ENCODE measurements at places on chromosomes 3 and 15. TPM values are rescaled to one million over a fixed set of nuclear protein-coding genes. Genes with fewer than 3 reads are reported as not detected.
A peak's percentile ranks its signal among the peaks of the same experiment; 100 is the strongest.

DNA sequence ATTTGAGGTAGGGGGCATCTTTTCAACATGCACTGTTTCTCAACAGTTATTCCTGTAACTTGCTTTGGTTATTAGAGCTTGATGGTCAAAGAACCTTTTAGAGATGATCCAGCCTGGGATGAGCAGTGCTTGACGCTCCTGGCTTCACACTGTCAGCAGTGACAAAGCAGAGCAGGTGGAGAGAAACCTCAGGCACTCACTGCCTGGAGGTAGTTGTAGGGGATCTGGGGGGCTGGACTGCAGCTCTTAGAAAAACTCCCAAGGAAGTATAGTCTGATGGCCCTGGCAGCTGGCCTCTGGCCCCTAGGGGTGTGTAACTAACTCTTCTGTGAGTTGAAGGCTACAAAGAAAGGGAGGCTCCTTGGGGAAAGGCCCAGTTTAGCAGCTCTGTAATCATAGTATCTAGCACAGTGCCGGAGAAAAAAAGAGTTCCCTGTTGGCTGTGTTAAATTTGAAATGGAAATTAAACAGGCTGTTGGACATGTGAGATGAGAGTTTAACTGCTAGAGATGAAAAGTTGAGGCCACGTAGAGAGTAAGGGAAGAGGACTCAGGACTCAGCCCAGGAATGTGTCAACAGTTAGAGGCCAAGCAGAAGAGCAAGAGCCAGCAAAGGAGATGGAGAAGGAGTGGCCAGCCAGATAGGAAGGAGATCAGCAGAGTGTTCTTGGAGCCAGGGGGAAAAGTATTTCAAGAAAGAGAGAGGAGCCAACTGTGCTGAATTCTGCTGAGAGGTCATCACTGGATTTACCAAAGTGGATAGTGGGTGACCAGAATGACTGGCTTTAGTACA lies 14.2 kb downstream of the OXNAD1 start:
- no peak overlapping the region for H3K27ac ChIP-seq
- peak; percentile 48 for DNase-seq
- peaks cover 3% of the 10 kb centered on the region for H3K4me1 ChIP-seq
- H3K36me3 ChIP-seq: peaks cover 28% of the 10 kb centered on the region
- no peak overlapping the region for H3K4me3 ChIP-seq

DNA sequence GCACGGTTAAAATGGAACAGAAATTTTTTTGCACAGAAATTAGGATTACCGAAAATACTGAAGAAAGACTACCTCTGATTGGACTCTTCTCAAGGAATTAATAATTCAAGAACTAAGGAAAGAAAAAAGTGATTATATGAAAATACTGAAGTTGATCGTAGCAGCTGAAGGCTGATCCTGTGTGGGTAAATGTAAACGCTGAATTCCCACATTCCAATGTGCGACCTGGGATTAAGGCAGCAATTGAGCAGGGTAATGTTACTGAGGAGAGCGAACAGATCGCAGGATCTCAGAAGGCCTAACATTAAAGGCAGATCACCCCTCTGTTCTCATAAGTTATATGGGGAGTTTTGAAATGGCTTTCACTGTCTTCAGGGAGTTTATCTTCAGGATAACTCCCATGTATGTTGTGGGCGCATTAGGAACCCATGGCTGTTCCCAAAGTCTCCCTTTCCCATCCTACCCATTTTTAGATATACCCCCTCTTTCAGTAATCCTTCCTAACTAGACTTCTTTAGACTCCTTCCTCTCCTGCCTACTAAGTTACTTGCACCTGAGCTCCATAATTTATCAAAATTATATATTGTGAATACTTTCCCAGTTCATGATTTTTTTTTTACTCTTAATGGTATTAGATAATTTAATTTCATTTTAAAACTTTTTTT lies 1.0 kb upstream of the UBL7 start:
- peak overlapping the region; percentile 94 for H3K27ac ChIP-seq
- H3K36me3 ChIP-seq: peaks cover 20% of the 10 kb centered on the region
- peak overlapping the region; percentile 94 for H3K4me3 ChIP-seq
- H3K27me3 ChIP-seq: no peaks in the 10 kb centered on the region
- DNase-seq: no peak
- H3K4me1 ChIP-seq: peaks cover 39% of the 10 kb centered on the region

DNA sequence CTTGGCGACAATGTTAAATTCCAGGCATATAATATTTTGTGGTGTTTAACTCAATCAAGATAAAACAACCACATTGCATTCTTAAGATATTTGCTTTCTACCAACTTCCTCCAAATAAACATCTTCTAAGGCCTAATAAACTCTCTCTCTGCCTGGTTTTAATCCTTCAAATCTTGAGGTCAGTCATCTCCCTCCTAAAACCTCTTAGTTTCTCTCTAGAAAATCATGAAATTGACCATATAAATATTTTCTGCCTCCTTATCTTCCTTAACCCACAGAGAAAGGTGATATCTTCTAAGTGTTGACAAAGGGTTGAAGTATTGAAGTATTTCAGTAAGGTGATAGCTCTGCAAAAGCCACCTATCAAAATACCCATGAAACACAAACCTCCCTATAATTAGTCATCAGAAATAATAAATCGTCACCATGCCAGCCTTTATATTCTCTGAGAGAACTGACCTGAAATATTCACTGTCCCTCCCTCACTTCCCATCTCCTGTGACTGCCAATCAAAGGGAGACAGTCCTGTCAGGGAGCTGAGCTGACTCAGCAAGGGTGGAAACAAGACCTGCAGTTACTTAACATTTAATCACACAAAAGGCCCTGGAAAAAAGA lies 1261.1 kb downstream of the ROBO1 start:
- H3K36me3 ChIP-seq: no peaks in the 10 kb centered on the region
- no peak for DNase-seq
- H3K27ac ChIP-seq: no peak overlapping the region
- H3K27me3 ChIP-seq: no peaks in the 10 kb centered on the region

GRCh38 chr15:100787567-100788417 lies 91.8 kb upstream of the ALDH1A3 start:
- peaks cover 9% of the 10 kb centered on the region for H3K27me3 ChIP-seq
- peak; percentile 45 for DNase-seq
- H3K4me1 ChIP-seq: no peaks in the 10 kb centered on the region
- H3K27ac ChIP-seq: no peak overlapping the region

DNA sequence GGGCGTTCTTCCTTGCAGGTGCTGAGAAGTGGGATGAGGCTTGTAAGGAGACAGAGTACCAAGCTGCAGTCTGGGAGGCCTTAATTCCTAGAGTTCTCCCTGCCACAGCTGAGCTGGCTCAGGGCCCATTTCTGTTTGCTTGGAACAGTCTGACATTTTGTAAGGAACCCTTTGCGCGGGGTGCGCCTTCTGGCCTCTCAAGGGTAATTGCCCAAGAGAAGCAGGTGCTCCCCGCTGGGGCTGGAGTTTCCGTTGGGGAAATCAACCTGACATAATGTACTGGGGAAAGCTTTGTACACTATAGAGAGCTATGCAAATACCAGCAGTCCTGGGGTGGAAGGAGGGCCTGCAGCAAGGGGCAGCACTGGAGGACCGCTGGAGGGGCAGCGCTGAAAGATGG lies 83.6 kb downstream of the HMG20A start:
- H3K4me1 ChIP-seq: peaks cover 18% of the 10 kb centered on the region
- no peak overlapping the region for H3K4me3 ChIP-seq
- DNase-seq: no peak
- no peaks in the 10 kb centered on the region for H3K27me3 ChIP-seq

GRCh38 chr3:113783980-113784379 lies 37.1 kb downstream of the ATP6V1A start:
- peak overlapping the region; percentile 68 for H3K27ac ChIP-seq
- peaks cover 7% of the 10 kb centered on the region for H3K4me1 ChIP-seq
- DNase-seq: no peak
- H3K27me3 ChIP-seq: no peaks in the 10 kb centered on the region

DNA sequence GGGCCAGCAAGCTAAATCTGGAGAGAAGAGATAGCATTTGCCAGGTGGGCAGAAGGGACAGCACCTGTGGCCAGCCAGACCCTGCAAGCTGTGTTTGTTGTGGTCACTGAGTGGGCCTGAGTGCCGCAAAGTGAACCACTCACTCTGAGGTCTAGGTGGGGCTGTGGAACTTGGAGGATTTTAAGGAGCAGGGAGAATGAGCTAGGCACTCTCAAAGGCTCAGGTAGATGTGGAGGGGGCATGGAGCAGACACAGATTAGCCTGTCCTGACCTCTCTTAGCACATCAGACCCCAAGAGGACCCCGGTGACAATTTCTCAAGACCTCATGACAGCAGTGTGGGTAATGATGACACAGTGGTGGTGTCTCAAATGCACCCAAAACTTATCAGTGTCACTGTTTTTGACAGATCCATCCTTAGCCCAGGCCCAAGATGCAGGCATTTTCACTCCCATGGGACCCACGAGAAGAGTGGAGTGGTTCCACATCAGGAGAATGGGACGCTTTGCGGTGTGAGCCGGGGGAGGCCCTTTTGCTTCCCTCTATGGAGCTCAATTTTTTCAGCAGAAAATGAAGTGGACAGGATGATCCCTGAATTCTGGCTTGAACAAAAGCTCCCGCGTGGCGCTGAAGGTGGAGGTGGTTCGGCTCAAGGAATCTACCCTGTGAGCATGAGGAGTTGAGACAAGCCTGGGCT lies 43.8 kb upstream of the TLE3 start:
- peak overlapping the region; percentile 59 for H3K27ac ChIP-seq
- no peaks in the 10 kb centered on the region for H3K36me3 ChIP-seq
- peaks cover 42% of the 10 kb centered on the region for H3K27me3 ChIP-seq
- peaks cover 28% of the 10 kb centered on the region for H3K4me1 ChIP-seq
- no peak for DNase-seq

GRCh38 chr15:85743392-85744055 lies 51.2 kb downstream of the KLHL25 start:
- peaks cover 2% of the 10 kb centered on the region for H3K4me1 ChIP-seq
- no peak overlapping the region for H3K4me3 ChIP-seq
- no peak for DNase-seq
- H3K36me3 ChIP-seq: peaks cover 49% of the 10 kb centered on the region
- H3K27ac ChIP-seq: no peak overlapping the region
- H3K27me3 ChIP-seq: no peaks in the 10 kb centered on the region

- no peak for DNase-seq
- peaks cover 41% of the 10 kb centered on the region for H3K36me3 ChIP-seq
- H3K4me1 ChIP-seq: peaks cover 20% of the 10 kb centered on the region
- H3K27ac ChIP-seq: peak overlapping the region; percentile 75
- no peak overlapping the region for H3K4me3 ChIP-seq
These were observed 9.6 kb downstream of the EMC3 start for GRCh38 chr3:9976721-9977709.

DNA sequence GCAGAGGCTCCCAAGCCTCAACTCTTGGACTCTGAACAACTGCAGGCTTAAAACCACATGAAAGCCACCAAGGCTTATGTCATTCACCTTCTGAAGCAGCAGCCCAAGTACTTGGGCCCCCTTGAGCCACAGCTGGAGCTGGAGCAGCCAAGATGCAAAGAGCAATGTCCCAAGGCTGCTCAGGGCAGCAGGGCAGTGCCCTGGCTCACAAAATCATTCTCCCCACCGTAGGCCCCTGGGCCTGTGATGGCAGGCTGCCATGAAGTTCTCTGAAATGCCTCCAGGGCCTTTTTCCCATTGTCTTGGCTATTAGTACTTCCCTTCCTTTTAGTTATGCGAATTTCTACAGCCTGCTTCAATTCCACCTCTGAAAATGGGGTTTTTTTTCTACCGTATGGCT lies 83.4 kb downstream of the DCLK3 start:
- H3K4me1 ChIP-seq: no peaks in the 10 kb centered on the region
- no peak for DNase-seq
- H3K27ac ChIP-seq: no peak overlapping the region
- H3K27me3 ChIP-seq: no peaks in the 10 kb centered on the region
- H3K4me3 ChIP-seq: no peak overlapping the region

DNA sequence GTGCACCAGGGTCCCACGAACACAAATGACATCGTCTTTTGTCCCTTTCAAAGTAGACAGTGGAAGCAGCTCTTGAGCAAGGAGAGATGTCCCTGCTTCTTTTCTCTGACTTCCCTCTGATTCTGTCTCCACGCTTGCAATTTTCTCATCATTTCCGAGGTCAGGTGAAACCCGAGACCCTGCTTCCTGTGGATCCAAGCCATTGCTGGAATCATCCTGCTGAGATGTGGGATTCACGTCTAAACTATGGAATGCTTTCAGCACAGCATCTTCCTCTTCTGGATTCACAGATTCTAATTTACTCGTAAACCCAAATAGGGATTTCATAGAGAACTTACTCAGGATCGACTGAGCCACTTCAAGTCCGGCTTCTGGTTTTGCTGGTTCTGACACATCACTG lies 127.1 kb downstream of the FMN1 start:
- peak overlapping the region; percentile 55 for H3K4me3 ChIP-seq
- peaks cover 14% of the 10 kb centered on the region for H3K27me3 ChIP-seq
- no peaks in the 10 kb centered on the region for H3K36me3 ChIP-seq

DNA sequence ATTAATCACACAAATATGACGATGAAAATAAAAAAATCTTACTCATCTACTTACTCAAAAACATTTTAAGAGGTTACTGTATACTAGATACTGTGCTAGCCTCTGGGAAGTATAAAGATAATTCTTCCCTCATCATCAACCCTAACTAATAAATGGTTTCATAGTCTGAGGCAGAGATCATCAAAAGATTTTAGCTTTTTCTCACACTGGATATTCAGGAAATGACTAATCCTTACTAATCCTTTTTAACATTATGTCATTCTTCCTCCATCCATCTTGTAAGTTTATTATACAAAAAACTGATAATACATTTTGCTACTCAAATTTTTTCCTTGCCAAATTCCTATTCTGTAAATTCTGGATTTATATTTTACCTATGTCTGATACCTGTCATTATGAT lies 29.7 kb downstream of the ACAD11 start:
- no peaks in the 10 kb centered on the region for H3K27me3 ChIP-seq
- H3K4me1 ChIP-seq: peaks cover 4% of the 10 kb centered on the region
- no peak overlapping the region for H3K4me3 ChIP-seq
- no peak for DNase-seq

GRCh38 chr15:63912061-63912615 lies 78.4 kb upstream of the HERC1 start:
- peaks cover 6% of the 10 kb centered on the region for H3K4me1 ChIP-seq
- H3K27ac ChIP-seq: no peak overlapping the region
- H3K36me3 ChIP-seq: no peaks in the 10 kb centered on the region
- no peak for DNase-seq

Gene KNG1
- total RNA-seq: not detected

Gene AGBL1
- total RNA-seq: not detected

Gene SLCO2A1
- total RNA-seq: not detected

Gene IL12A
- 0.21 TPM for total RNA-seq

Gene FYCO1
- 16.5 TPM for total RNA-seq

Gene EOMES
- 7.4 TPM for total RNA-seq

Gene GCSAM
- total RNA-seq: 1.7 TPM

Data from activated CD4-positive, alpha-beta T cell treated with anti-CD3 and anti-CD28 coated beads, Interleukin-2, amount 10 ng/mL, durations not matched to agents 24 days and 14 days (primary cell).